ENCODE measurements at places on chromosomes 4 and X.

DNA sequence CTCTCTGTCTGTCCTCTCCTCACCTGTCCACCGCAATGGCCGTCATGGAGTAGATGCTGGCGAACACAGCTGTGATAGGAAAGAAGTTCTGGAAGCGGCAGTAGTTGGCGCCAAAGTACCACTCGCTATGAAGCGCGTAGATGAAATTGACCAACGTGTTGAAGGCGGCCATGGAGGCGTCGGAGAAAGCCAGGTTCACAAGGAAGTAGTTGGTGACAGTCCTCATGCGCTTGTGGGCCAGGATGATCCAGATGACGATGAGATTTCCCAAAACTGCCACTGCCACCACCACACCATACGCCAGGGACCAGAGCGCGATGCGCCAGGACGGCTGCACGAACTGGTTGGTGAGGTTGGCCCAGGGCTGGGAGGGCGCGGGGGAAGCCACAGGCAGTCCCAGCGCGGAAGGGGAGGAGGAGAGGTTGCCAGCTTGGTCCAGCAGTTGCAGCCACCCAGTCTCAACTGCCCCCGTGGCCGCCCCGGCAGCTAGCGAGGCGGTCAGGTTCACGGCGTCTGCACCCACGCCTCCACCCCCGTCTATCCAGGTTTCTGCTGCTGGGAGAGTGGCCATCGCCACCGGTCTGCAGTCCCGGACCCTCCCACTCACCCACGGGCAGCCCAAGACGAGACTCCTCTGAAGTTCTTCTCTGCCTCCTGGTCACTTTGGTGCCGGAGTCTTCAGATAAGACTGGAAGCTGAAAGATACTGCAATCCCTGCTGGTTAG is 518 bp downstream of the TACR3 start:
- no peak overlapping the region for H3K27ac ChIP-seq
- no peak for DNase-seq
- no peaks in the 10 kb centered on the region for H3K4me1 ChIP-seq
- peak overlapping the region; percentile 36 for H3K4me3 ChIP-seq

DNA sequence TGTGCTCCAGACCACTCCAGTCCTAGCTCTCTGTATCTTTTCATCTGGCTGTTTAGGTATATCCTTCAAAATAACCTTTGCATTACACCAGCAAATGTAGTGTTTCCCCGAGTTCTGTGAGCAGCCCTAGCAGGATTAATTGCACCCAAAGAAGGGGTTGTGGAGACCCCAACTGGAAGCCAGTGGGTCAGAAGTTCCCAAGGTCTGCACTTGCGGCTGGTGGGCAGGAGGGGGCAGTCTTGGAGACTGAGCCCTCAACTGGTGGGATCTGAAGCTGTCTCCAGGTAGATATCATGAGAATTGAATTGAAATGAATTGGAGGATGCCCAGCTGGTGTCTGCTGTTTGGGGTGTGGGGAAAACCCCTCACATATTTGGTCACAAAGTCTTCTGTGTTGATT is 1485.3 kb upstream of the TENM3 start:
- H3K4me3 ChIP-seq = no peak overlapping the region
- H3K27me3 ChIP-seq = no peaks in the 10 kb centered on the region
- no peaks in the 10 kb centered on the region for H3K4me1 ChIP-seq
- H3K36me3 ChIP-seq = no peaks in the 10 kb centered on the region
- no peak overlapping the region for H3K27ac ChIP-seq
- no peak for DNase-seq

GRCh38 chrX:49042581-49043219 is 457 bp downstream of the TFE3 start:
- peak overlapping the region; percentile 99 for H3K27ac ChIP-seq
- H3K4me3 ChIP-seq = peak overlapping the region; percentile 91
- peaks cover 19% of the 10 kb centered on the region for H3K4me1 ChIP-seq
- DNase-seq = no peak
- H3K27me3 ChIP-seq = no peaks in the 10 kb centered on the region
- peaks cover 17% of the 10 kb centered on the region for H3K36me3 ChIP-seq

DNA sequence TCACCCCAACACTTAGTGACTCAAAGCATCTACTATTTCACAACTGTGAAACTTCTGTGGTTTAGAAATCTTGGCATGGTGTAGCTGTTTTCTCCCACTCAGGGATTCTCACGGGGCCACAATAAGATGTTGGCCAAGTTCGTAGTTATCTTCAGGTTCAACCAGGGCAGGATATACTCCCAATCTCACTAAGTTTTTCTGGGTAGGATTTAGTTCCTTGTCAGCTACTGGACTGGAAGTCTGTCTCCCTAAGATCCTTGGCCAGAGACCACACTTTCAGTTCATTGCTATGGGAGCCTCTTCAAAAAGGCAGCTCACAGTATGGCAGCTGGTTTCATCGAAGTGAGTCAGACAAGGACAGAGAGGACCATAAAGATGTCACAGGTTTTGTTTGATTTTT is 111.7 kb upstream of the PDHA2 start:
- no peak overlapping the region for H3K4me3 ChIP-seq
- no peak for DNase-seq
- H3K27ac ChIP-seq = no peak overlapping the region
- no peaks in the 10 kb centered on the region for H3K27me3 ChIP-seq

DNA sequence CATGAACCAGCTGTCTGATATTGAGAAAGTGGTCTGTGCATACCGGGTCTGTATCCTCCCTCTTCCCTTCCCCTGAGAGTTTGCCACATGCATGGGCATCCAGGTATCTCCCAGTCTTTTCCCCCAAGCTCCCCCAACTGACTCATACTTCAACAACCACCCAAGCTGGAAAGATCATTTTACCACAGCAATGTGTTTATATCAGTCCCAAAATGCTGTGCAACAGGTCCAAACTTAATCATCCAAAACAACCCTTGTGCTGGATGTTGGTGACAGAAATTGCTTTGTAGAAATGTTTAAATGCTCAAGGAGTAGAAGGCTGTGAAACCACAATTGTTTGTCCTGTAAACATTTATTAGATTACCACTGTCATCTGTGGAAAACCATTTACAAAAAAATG is 286.8 kb upstream of the KLF3 start:
- no peaks in the 10 kb centered on the region for H3K36me3 ChIP-seq
- H3K4me1 ChIP-seq = no peaks in the 10 kb centered on the region
- H3K27ac ChIP-seq = no peak overlapping the region
- DNase-seq = no peak
- H3K27me3 ChIP-seq = no peaks in the 10 kb centered on the region

DNA sequence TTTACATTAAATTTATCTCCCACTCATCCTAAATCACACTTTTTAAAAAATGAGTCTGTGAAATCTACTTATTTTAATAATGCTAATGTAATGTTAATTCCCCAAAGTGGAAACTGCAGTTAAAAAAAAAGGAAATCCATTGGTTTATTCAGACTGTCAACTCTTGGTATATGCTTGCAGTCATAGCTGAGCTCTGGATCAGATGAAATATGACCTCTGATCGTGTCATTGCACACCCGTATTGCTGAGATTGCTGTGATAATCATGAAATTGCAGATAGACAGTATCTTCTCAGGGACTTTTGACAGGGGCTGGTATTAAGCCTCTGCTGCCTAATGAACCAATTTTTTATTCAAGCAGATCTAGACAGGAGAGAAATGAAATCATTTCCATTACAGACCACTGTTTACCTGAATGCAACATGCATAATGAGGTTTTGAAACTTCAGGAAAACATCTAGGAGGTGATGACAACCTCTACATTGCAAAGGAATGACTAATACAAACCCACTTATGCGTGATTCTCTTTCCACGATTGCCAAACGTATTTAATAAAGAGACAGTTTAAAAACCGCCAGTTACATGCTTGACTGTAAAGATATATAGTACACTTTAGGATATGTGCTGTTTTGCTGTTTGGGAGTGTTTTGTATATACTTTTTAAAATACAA is 138.3 kb upstream of the PUDP start:
- H3K27me3 ChIP-seq = no peaks in the 10 kb centered on the region
- H3K4me3 ChIP-seq = no peak overlapping the region
- no peaks in the 10 kb centered on the region for H3K4me1 ChIP-seq
- no peak for DNase-seq

DNA sequence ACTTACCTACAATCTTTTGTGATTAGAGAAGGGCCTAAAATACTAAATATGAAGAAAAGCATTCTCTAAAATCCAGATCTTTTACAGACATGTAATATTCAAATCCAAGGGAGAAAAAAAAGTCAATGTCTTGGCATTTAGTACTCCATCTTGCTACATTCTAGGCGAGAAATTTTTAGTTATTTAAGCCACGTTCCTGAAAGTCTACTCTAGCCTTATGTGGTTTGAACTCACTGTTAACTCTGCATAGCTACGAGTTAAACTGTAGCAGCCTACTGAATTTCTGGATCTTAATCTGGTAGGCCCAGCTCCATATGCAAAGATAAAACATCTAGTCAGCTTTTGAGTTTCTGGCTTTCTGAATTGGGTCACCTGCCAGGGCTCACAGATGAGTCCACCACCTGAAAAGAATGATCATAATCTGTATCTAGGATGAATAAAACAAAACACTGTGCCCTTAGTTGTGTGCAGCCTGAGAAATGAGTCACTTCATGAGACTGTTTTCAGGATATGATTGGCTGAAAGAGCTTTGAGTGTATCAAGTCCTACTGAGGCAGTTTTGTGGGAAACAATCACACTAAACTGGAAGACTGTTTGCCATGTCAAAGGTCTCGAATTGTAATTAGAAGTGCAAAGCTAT is 3.2 kb upstream of the NEK1 start:
- H3K4me1 ChIP-seq = peaks cover 26% of the 10 kb centered on the region
- no peaks in the 10 kb centered on the region for H3K36me3 ChIP-seq
- DNase-seq = no peak
- no peak overlapping the region for H3K4me3 ChIP-seq

GRCh38 chrX:15349046-15349445 is 13.7 kb upstream of the PIGA start:
- H3K36me3 ChIP-seq = no peaks in the 10 kb centered on the region
- no peak for DNase-seq
- no peaks in the 10 kb centered on the region for H3K27me3 ChIP-seq

DNA sequence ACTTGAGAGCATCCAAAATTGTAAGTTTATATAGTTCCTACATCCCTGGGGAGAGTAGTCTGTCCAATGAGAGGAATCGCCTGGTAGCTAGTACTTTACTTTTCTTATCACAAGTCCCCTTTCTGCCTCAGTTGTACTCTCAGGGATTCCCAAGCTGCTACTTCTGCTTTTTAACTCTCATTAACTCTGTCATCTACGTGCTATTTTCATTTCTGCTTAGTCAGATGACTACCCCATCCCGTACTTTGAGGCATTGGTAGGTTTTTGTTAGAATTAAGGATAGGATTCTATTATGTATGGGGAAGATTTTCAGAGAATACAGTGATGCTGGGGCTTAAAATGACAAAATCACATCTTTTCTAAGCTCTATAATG is 24.7 kb downstream of the RBPJ start:
- H3K27me3 ChIP-seq = no peaks in the 10 kb centered on the region
- no peak overlapping the region for H3K27ac ChIP-seq
- H3K4me3 ChIP-seq = no peak overlapping the region
- peaks cover 29% of the 10 kb centered on the region for H3K4me1 ChIP-seq

DNA sequence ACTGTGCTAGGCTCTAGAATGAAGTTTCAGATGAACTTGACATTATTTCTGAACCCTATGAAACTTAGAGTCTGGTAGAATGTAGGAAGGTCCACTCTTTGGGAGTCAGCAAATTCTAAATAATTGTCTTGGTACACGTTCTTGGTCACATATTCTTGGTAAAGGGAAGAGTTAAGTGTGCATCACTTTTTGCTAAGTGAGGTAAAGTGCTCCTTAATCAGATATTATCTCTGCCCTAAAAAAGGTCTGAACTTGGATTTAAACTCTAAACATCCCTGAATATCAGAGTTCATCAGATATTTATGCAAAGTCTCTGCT is 7.2 kb downstream of the OCIAD2 start:
- DNase-seq = no peak
- H3K27ac ChIP-seq = no peak overlapping the region
- no peaks in the 10 kb centered on the region for H3K27me3 ChIP-seq
- H3K4me1 ChIP-seq = no peaks in the 10 kb centered on the region
- H3K4me3 ChIP-seq = no peak overlapping the region
- H3K36me3 ChIP-seq = peaks cover 10% of the 10 kb centered on the region

DNA sequence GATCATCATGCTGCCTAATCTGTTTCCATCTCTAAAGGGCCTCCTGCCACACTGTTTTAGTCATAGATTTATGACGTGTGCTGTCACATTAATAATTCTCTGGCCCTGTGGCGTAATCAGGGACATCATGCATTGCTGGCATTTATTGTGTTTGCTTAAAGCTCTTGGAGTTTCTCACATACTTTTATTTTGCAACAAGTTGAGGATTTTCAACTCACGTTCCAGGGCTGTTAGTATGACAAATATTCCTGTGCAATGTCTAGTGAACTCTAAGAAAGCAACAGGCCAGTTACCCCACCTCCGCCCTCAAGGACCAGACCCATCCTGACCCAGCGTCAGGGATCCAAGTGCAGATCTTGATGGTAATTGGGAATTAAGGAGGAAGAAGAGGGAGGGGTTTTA is 7.8 kb upstream of the PIGA start:
- H3K27me3 ChIP-seq = no peaks in the 10 kb centered on the region
- no peak for DNase-seq

DNA sequence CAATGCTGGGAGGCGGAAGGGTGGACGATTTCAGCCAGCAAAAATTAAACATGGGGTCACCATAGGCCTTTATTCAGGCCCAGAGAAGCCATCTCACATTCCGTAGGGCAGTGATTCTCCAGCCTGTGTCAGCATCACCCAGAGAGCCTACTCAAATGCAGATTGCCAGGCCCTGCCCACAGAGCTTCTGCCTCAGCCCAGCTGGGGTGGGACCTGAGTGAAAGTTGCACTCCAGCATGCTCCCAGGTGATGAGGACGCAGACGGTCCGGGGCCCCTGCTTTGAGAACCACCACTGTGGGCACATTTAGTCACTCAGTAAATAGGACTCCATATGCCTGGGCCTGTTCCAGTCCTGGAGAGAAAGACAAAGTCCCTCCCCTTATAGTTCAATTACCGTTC is 12.4 kb upstream of the C4orf50 start:
- no peaks in the 10 kb centered on the region for H3K27me3 ChIP-seq
- no peak for DNase-seq
- no peaks in the 10 kb centered on the region for H3K4me1 ChIP-seq
- no peak overlapping the region for H3K4me3 ChIP-seq

GRCh38 chr4:187370918-187371317 is 624.7 kb upstream of the ZFP42 start:
- DNase-seq = no peak
- H3K4me1 ChIP-seq = no peaks in the 10 kb centered on the region
- H3K36me3 ChIP-seq = no peaks in the 10 kb centered on the region
- no peak overlapping the region for H3K4me3 ChIP-seq
- no peak overlapping the region for H3K27ac ChIP-seq

- H3K36me3 ChIP-seq = no peaks in the 10 kb centered on the region
- H3K4me1 ChIP-seq = no peaks in the 10 kb centered on the region
- H3K4me3 ChIP-seq = no peak overlapping the region
- H3K27ac ChIP-seq = no peak overlapping the region
These were observed 89.2 kb downstream of the AFAP1 start for GRCh38 chr4:7850489-7850888.

- no peaks in the 10 kb centered on the region for H3K36me3 ChIP-seq
- H3K27ac ChIP-seq = no peak overlapping the region
- no peaks in the 10 kb centered on the region for H3K4me1 ChIP-seq
- no peaks in the 10 kb centered on the region for H3K27me3 ChIP-seq
These were observed 10.3 kb downstream of the ATP5ME start for GRCh38 chr4:663438-664428.

Measured in thoracic aorta (tissue), 2 donors.